Fibroblast of skin of abdomen (primary cell): ENCODE measurements at places on chromosomes 4 and X.
A peak's percentile ranks its signal among the peaks of the same experiment; 100 is the strongest.

DNA sequence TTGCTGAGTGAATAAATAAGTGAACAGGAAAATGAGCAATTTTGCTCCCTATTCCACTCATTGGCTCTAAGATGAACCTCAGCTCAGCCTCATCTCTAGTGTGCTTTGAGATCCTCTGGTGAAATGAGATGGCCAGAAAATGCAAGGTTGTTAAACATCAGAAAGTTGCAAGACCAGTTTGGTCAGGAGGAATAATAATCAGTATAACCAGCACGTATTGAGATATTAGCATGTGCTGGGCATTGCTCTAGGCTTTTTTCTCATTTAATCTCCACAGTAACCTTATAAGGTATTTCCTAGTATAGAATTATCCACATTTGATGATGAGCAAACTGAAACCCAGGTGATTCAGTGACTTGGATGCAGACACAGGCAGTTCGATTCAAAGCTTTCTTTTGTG lies 110.5 kb upstream of the PAK3 start:
- no peak for DNase-seq

- no peak for DNase-seq
Measured at GRCh38 chr4:80134936-80135701, 62.1 kb upstream of the ANTXR2 start.

GRCh38 chr4:139256349-139256748 lies 23.7 kb downstream of the MGARP start:
- DNase-seq: no peak

- no peak for DNase-seq
Measured at GRCh38 chr4:8853249-8853648, 18.4 kb downstream of the HMX1 start.

- peak; percentile 9 for DNase-seq
Measured at GRCh38 chr4:157143369-157143768, 67.4 kb downstream of the GLRB start.

- no peak for DNase-seq
Measured at GRCh38 chr4:75699299-75699698, 25.1 kb upstream of the USO1 start.

DNA sequence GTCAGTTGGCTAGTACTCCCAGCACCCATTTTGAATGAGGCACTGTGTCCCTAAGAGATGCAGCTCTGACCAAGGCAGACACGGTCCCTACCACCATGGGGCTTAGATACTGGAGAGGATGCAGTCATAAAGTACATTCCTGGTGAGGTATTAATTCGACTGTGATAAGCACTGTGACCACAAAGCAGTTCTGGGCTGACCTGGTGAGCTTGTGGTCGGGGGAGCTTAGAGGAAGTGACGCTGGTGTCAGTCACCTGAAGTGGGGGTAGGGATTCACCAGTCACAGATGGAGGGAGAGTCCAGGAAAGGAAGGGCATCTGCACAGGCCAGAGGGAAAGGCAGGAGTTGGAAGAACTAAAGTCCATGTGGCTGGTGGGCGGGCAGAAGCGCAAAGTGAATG lies 15.8 kb upstream of the CLTRN start:
- no peak for DNase-seq

GRCh38 chr4:168978001-168978700 lies 31.9 kb downstream of the CBR4 start:
- DNase-seq: peak; percentile 61

- peak; percentile 45 for DNase-seq
Measured at GRCh38 chr4:105147553-105148161, 981 bp downstream of the TET2 start.

GRCh38 chr4:24850674-24851073 lies 55.3 kb downstream of the SOD3 start:
- DNase-seq: peak; percentile 89

GRCh38 chr4:30380404-30380998 lies 339.7 kb upstream of the PCDH7 start:
- DNase-seq: peak; percentile 40

DNA sequence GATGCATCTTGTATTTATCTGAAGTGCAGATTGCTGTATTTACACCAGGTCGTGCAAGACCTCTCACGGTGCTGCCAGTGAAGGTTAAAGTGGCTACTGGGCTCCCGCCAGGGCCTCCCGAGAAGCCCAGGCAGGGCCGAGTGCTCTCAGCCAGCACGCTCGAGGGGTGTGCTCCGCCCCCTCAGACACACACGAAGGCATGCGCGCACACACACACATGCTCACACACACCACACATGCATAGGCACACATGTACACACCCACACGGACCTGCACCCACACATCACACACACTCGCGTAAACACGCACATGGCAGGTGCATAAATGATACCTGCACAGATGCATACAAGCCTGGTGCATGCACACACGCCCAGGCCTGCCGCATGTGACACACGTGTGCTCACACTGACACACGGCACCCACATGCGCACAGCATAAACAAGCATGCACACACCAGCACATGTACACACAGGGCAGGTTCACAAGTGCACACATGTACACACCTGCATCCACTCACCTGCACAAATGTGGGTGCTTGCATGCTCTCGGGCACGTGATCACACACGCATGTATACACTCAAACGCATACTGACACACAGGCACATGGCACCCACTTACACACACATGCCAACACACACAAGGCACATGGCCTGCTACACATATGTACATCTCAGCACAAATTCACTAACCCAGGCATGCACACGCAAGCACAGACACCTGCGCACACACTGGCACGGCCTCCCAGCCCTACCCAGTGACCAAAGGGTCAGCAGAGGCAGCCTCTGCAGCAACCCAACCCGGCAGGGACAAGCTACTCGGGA lies 71.6 kb downstream of the FAM53A start:
- no peak for DNase-seq

DNA sequence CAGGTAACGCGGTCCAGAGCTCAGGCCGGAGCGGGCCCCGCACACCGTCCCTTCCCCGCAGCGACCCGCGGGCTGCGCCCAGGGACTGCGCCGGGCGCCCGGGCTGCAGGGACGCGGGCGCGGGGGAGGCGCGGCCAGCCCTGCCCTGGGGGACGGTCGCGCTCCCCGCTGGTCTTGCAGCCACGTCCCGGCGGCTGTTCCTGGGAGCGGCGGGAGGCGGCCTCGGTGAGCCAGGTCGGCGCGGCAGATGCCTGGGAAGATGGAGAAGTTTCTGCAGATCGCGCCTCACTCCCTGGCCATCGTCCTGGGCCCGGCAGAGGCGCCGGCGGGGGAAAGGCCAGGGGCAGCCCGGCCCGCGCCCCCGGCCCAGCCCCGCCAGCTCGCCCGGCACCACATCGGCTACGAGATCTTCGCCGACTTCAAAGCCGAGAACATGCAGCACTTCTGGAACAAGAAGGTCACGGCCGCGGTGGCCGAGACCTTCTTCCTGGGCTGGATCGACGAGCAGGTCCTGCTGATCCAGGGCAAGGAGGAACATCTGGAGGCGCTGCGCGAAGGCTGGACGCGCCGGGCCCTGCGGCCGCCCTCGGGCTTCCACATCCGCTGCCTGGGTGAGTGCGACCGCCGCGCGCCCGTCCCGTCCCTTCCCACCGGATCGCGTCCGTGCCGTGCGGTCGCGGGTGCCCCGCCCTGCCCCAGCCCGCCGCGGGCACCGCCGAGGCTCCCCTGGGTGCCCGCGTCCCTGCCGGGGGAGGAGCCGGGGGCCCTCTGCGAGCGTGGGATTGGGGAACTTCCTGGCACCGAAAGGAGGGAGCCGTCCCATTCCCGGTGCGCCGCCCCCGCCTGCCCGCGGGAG lies 107.4 kb upstream of the STOX2 start:
- DNase-seq: no peak

DNA sequence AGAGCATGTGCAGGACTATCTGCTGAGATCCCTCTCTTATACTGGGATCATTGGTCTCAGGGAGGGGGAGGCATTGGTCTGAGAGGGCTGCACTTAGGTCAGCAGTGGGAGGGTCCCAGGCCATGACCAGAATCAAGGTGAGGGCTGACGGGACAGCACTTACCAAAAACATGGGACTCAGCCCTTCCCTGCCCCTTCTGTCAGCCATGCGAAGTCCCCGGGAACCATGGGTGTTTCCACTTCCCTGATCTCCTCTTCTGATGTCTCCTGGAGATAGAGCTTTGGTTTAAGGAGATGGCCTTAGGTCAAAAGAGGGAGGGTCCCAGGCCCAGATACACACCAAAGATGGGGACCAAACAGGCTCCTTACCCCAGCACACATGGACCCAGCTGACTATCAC lies 12.9 kb upstream of the HSFX1 start:
- DNase-seq: no peak

GRCh38 chr4:151801547-151802516 lies 41.0 kb upstream of the GATB start:
- DNase-seq: no peak

DNA sequence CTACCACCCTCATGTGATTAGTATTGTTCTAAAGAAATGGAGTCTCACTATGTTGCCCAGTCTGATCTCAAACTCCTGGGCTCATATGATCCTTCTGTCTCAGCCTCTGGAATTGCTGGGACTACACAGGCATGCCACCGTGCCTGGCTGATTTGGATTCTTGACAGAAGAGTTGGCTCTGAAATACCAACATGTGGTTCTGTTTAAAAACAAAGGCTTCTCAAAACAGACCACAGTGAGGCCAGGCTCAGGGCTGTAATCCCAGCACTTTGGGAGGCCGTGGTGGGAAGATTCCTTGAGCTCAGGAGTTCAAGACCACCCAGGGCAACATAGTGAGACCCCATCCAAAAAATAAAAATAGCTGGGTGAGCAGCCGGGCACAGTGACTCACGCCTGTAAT lies 126.7 kb downstream of the DHRSX start:
- peak; percentile 85 for DNase-seq

GRCh38 chr4:158015241-158015640 lies 157.6 kb downstream of the GASK1B start:
- DNase-seq: no peak

- no peak for DNase-seq
Measured at GRCh38 chr4:155666344-155667221, at the start of gene GUCY1A1. Gene GUCY1A1 (plus strand): TSS chr4:155666848. CDS start chr4:155696868, 30,020 bp downstream.

GRCh38 chr4:161704653-161705052 lies 459.1 kb downstream of the FSTL5 start:
- DNase-seq: no peak

DNA sequence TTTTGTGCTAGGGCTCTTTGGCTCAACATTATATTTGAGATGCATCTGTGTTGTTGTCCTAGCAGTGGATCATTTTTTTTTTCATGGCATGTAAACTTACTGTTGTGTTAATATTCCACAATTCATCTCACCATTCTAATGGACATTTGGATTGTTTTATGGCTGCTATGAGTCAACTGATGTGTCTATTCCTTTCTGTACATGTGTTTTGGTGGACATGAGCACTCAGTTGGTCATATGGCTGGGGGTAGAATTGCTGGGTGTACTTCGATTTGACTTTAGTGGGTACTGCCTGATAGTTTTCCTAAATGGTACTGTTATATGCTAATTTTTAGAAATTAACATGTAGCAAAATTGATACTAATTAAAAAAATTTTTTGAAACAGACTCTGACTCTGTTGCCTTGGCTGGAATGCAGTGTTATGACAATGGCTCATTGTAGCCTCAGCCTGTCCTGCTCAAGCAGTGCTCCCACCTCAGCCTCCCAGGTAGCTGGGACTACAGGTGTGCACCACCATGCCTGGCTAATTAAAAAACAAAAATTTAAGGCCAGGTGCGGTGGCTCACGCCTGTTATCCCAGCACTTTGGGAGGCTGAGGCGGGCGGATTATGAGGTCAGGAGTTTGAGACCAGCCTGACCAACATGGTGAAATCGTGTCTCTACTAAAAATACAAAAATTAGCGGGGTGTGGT lies 9.0 kb downstream of the FAM193A start:
- DNase-seq: no peak

DNA sequence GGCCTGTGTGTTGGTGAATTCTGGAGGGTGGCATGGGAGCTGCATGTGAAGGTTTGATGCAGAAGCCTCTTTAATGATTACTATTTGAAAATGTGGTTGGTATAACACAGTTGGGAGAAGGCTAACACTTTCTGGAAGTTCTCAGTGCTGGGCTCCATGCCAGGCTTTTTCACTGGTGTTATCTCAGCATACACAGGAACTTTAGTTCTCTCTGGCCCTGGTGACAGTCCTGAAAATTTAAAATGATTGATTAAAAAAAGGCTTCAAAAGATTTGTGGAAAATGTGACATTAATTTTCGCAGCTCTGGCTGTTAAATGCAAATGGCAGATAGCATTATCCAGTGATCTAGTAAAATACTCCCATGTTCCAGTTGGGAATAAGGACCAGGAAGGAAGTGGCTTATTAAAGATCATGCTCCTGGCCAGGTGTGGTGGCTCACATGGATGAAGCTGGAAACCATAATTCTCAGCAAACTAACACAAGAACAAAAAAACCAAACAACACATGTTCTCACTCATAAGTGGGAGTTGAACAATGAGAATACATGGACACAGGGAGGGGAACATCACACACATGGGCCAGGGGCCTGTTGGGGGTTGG lies 36.6 kb downstream of the DIPK2B start:
- no peak for DNase-seq

- DNase-seq: peak; percentile 74
Measured at GRCh38 chrX:33211356-33212260, at the start of gene DMD. Gene DMD (minus strand): TSS chrX:33211549. CDS start chrX:33211312, 237 bp downstream.

DNA sequence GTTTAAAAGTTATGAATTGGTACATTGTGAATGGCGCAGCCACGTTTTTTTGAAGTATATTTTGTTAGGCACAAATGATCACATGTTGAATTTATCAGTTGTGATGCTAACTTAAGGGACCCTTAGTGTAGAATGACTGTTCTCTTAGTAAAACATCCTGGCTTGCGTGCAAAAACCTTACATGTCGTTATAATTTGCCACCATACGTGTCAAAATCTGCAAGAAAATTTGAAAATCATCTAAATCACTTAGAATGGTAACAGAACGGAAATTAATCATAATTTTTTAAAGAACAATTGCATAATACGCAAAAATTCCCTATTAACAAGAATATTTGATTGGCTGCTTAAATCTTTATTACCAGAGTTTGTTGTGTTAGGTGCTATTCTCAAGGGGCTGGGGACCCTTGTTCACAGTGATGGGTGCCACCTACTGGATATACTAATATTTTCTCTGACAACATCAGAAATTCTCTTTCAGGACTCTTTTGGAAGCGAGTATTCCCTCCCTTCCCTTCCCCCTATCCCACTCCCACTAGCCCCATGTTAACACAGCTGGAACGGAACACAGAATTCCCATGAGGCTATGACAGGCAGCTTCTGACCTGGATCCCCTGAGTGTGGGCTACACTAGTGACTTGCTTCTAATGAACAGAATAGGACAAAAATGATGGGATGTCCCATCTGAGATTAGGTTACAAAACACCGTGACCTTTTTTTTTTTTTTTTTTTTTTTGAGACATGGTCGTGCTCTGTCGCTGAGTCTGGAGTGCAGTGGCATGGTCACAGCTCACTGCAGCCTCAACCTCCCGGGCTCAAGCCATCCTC lies 71.8 kb downstream of the SUPT20HL2 start:
- DNase-seq: peak; percentile 22
